ENCODE measurements at places on chromosomes 6 and 20. TPM values are rescaled to one million over a fixed set of nuclear protein-coding genes. Genes with fewer than 3 reads are reported as not detected.

SIRPG gene
- 0.32 TPM for total RNA-seq

SCGN gene
- total RNA-seq = 2.6 TPM

SLCO4A1 gene
- total RNA-seq = 12.3 TPM

HLA-DQA2 gene
- 0.45 TPM for total RNA-seq

ASIP gene
- total RNA-seq = not detected

DEFB132 gene
- total RNA-seq = 2.2 TPM
